ENCODE measurements at places on chromosomes 4 and X. TPM values are rescaled to one million over a fixed set of nuclear protein-coding genes. Genes with fewer than 3 reads are reported as not detected.

The SGCB gene
- 28.8 TPM for polyA plus RNA-seq

The TMEM144 gene
- 93.1 TPM for polyA plus RNA-seq

The HDAC8 gene
- polyA plus RNA-seq: 26.5 TPM

The HSPA4L gene
- 2.1 TPM for polyA plus RNA-seq

The CCDC110 gene
- polyA plus RNA-seq: 0.94 TPM

The CCDC160 gene
- 0.10 TPM for polyA plus RNA-seq

The SORCS2 gene
- 3.6 TPM for polyA plus RNA-seq

The PASD1 gene
- polyA plus RNA-seq: not detected

The MAGED4B gene
- 102 TPM for polyA plus RNA-seq

The CPLX1 gene
- polyA plus RNA-seq: 2.8 TPM

The TENM3 gene
- 11.9 TPM for polyA plus RNA-seq

The GYPE gene
- 0.70 TPM for polyA plus RNA-seq

The DUSP21 gene
- polyA plus RNA-seq: not detected

The C4orf36 gene
- polyA plus RNA-seq: 0.60 TPM

The ADAM29 gene
- 0.13 TPM for polyA plus RNA-seq

The TENT5D gene
- not detected for polyA plus RNA-seq

The PAGE4 gene
- polyA plus RNA-seq: not detected

The FRMPD3 gene
- polyA plus RNA-seq: 0.30 TPM

The DCLK2 gene
- 7.1 TPM for polyA plus RNA-seq

The FRMPD4 gene
- 0.19 TPM for polyA plus RNA-seq

The CFP gene
- polyA plus RNA-seq: 4.2 TPM

The MTMR8 gene
- polyA plus RNA-seq: 2.1 TPM

The FHIP1A gene
- 5.0 TPM for polyA plus RNA-seq

The TAF1 gene
- 37.6 TPM for polyA plus RNA-seq

The GYG2 gene
- polyA plus RNA-seq: 13.2 TPM

The RASGEF1B gene
- 30.6 TPM for polyA plus RNA-seq

The BBS12 gene
- 7.8 TPM for polyA plus RNA-seq

The PUDP gene
- polyA plus RNA-seq: 25.9 TPM

The STK26 gene
- polyA plus RNA-seq: 9.4 TPM

The KDR gene
- 14.5 TPM for polyA plus RNA-seq

The SCARB2 gene
- 217 TPM for polyA plus RNA-seq

The C4orf51 gene
- polyA plus RNA-seq: not detected

The VCX3B gene
- polyA plus RNA-seq: not detected

The RTL9 gene
- polyA plus RNA-seq: 0.31 TPM

The FABP2 gene
- polyA plus RNA-seq: 146 TPM

The FRMD7 gene
- polyA plus RNA-seq: not detected

The PLS3 gene
- polyA plus RNA-seq: 70.8 TPM

The GRPR gene
- polyA plus RNA-seq: 0.34 TPM

The GPR143 gene
- 5.2 TPM for polyA plus RNA-seq

The CENPVL2 gene
- 0.19 TPM for polyA plus RNA-seq
